EL (cell line): ENCODE measurements at places on chromosomes 7 and 10.

DNA sequence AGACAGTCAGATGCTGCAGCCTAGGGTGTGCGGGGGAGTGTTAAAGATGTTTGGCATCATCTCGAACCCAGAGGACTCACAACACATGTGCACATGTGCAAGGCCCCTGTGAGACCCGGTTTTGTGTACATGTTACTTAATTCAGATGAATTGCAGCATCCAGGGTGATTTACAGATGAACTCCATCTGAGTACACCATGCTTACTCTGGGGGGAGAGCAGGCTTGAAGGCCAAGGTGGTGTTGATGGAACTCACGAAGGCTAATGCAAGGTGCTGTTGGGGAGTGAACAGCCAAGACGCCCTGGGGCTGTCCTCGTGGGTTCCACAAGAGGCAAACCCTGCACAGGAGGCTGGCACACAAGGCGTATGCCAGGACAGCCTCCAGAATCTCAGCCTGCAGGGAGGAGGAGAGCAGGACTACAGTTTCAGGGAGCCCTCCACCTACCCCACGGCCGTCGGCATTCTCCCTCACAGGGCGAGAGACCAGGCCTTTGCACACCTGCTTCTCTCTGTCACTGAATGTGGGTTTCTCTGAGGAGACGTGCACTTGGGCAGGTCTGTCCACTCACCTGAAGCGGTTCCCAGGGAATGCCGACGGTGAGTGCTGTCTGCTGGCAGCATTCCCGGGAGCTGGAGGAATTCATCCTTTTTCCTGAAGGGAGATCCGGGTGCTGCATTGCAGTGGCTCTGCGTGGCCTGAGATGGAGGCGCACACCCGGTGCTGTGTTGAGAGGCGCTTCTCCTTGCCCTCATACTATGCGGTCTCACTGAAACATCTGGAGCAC is 178.5 kb upstream of the RNF32 start:
- DNase-seq, result no peak

DNA sequence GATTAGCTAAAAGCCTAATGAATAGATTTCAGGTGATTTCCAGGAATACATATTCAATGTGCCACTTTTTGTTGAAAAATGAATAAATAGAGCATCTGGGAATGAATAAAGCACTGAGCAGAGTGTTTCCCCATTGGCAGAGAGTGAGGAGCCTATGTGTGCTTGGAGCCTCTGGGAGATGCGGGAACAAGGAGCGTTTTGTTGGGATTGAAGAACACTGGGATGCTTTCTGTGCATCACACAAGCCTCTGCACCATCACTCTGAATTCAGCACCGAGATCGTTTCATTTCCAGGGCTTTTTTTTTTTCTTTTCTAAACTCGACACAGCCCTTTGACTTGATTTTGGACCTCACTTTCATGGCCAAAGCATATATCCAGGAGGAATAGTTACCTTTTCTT is 111.4 kb downstream of the BAMBI start:
- no peak for DNase-seq

DNA sequence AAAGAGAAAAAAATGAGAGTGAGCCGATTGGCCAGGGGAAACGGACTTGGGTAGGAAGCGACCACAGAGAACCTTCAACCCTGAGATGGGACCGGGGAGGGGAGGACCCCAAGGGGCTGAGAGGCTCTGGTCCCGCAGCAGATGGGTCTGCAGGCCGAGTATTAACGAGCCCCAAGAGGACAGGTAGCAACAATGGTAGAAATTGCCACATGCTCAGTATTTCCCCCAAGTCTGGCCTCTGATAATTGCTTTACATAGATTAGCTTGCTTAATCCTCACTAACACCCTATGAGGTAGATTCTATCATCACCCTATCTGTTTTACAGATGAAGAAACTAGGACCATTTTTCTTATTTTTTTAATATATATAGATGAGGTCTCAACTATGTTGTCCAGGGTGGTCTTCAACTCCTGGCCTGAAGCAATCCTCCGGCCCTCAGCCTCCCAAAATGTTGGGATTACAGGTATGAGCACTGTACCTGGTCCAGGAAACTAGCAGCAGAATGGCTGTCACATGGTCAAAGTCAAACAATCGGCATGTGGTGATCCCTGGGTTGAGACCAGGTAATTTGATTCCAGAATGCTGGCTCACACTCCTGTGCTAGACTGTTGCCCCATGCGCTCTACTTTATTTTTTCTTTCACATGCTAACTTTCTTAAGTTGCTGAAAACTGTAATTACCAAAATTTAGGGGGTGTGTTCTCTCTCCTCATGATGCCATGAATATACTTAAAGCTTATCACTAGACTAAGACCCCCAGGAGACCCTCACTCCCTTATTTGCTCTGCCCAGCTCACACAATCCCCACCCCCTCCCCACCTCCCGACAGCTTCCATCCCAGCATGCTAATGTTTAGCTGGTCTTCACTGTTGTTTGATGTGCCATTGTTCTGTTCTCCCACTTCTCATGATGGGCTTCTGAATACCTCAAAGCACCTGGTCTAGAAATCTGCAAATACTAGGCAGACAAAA is 67.9 kb upstream of the AFAP1L2 start:
- no peak for DNase-seq

GRCh38 chr7:47100817-47101435 is 481.0 kb downstream of the TNS3 start:
- peak; percentile 70 for DNase-seq

GRCh38 chr7:20783125-20783699 is 3.5 kb downstream of the SP8 start:
- no peak for DNase-seq

GRCh38 chr7:77242068-77242467 is 42.4 kb upstream of the FGL2 start:
- DNase-seq, result no peak

- no peak for DNase-seq
Observed at GRCh38 chr10:24904824-24905223, 47.6 kb downstream of the PRTFDC1 start.

- DNase-seq, result peak; percentile 16
Observed at GRCh38 chr7:116780521-116780920, 81.9 kb upstream of the CAPZA2 start.

- peak; percentile 23 for DNase-seq
Observed at GRCh38 chr7:24948739-24949138, 31.2 kb downstream of the OSBPL3 start.

DNA sequence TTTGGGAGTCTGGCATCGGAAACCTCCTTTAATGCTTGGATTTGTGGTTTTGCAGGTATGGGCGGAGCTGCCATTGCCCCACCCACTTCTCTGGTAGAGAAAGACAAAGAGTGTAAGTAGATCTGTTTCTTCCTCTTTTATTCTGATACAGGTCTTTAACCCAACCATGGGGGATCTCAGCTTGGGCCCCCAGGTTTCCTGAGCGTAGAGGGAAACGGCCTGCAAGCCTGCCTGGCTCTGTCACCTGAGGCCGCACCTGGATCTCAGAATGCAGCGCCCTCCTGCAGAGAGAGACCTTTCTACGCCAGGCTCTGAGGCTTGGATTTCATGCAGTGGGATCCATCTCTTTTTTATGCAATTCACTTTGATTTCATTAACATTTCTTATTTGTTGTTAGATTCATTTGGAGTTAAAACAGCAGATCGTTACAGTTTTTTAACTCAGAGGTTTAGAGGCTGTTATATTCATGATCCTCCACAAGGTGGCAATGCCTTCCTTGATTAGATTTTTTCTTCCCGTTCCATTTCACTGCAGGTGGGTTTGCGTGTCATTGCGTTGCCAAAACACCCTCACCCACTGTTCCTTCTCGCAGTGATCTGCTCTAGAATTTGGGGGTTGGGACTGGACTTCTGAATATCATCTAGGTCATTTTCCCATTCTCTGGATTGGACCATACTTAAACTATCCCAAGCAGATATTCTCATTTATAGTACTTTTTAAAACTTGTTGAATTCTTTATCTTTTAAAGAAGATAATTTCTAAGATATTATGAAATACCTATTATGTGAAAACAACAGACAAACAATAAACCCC is 20.0 kb downstream of the RBM17 start:
- peak; percentile 53 for DNase-seq

- no peak for DNase-seq
Observed at GRCh38 chr10:129258283-129258923, 208.6 kb upstream of the MGMT start.

GRCh38 chr7:30510124-30511075 is 5.8 kb upstream of the GGCT start:
- peak; percentile 43 for DNase-seq

- no peak for DNase-seq
Observed at GRCh38 chr7:151379193-151379520, 30.7 kb downstream of the WDR86 start.

GRCh38 chr10:133259602-133259989 is 17.1 kb downstream of the ADAM8 start:
- DNase-seq, result no peak

GRCh38 chr7:120229084-120229483 is 43.9 kb upstream of the KCND2 start:
- DNase-seq, result no peak

DNA sequence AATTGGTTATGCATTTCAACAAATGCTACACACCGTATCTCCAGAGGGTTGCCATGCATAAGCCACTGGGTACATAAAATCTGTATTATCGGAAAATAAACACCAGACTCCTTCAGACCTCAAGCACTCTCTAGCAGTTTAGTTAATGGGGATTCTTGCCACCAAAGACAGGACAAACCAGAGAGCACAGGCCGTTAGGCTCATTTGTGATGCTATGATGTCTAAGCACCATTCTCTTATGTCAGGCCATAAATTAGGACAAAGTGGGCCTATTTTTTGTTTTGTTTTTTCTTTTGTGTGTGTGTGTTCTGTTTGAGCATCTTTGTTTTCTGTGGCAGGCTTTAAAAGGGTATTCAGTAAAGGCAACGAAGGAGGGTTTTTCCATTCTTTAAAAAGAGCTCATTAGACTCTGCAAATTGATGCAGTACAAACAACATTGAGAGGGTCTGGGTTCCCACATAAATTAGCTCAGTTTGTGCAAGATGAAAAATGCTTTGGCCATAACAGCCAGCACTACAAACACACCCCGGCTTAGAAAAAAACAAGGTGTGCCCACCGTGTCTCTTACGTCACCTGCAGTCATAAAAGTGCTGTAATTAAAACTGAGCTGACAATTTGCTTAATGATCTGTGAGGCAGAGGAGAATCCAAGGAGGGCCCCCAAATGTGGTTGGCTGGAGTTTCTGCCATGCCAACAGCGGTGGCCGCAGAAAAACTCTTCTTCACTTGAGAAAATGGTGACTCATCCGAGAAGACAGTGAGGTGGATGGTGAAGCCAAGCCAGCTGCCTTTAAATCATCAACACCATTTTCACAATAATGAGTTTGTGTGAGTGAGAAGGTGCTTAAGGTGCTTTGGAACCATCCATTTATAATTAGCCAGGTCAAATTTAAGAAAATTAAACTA is 297.9 kb downstream of the GATA3 start:
- no peak for DNase-seq
